ENCODE measurements at places on chromosomes 7 and 10.

DNA sequence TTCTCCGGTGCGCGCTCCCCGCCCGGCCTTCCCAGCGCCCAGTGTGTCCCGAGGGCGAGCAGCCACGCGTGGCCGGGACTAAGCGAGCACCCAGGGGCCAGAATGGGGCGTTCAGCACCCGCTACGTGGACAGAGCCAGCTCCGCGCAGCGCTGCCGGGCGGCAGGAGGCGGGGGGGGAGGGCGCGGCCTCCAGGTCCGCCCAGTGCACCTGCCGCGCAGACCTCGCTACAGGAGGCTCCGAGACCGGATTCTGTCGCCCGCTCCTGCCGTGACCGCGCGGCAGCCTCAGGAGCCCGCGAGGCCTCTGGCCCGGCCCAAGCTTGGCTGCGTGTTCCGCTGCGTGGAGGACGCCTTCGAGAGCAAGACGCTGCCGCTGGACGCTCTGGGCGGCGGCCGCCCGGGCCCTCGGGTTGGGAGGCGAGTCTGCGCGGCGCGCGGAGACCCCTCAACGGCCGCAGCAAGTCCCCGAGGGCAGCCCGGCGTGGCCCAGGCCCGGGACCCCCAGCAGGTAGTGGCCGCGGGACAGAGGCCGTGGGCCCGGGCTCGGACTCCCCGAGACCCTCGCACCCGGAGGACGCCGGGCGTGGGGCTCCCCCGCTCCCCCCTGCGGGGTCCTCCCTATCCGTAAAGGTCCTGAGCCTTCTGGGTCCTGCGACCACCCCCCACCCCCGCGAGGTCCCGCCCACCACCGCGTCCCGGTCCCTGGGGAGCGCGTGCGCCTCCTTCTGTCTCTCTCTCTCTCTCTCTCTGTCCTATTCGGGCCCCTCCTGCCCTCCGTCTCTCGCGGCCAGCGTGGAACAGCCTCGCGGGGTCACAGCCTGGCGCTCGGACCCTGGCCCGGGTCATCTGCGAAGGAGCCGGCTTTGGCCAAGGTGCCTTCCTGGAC, 904 bp upstream of the DPYSL4 start:
- DNase-seq = peak; percentile 19

DNA sequence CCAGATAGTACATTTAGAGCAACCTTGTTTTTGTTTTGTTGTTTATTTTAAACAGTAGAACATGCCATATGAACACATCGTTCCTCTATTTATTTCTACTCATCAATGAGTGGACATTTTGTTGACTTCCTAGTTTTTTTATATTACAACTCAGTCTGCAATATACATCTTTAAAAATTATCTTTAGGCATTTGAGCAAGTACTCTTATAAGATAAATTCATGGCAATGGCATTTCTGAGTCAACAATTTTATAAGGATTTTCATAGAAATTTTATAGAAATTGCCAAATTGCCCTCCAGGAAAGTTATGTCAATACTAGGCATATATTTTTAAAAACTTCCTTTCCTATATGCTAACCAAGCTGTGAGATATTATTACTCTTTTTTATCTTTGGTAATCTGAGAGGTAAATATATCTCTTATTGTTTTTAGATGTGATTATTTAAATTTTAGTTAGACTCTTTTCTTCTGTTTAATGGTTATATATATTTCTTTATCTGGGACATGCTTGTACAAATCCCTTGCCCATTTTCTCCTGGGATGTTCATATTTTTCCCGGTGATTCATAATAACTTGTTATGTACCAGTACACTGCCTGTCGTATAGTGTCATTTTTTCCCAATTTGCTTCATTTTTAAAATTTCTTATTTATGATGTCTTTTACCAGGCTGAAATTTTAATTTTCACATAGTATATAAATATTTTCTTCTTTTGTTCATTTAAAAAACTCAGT, 50.5 kb downstream of the FZD1 start:
- DNase-seq = no peak

GRCh38 chr10:102648889-102649796, 4.9 kb downstream of the TRIM8 start:
- no peak for DNase-seq

DNA sequence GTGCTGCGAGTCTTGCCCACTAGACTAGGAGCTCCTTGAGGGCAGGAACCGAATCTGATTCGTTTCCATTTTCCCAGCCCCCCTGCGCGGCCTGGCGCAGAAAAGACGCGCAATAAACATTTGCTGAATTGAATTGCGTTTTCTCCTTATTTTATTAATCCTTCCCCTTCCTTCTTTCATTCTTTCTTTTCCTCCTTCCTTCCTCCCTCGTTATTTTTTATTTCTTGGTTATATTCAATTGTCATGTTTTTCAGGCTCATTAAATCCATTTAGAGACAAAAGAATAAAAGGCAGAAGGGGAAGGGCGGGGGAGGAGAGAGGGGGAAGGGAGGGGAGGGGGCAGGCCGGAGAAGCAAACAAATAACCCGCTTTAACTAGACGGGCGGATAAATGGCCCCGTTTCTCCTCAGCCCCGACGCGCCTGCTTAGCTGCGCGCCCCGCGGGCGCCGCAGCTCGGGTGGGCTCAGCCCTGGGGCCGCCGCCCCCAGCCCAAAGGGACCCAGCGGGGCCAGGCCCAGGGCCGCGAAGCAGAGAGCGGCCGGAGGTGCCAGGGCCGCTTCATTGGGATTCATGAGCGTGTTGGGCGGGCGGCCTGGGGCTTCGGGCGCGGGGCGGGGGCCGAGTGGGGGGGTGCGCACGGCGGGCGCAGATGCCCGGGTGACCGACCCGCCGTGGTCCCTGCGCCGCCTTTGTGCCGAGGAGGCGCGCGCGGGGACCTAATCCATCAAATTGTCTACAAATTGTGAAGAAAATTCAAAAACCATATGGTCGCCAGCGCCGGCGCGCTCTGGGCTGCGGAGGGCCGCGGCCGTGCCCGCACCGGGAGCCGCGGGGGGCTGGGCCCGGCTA, 5.0 kb downstream of the LBX1 start:
- no peak for DNase-seq

- DNase-seq = no peak
Observed at GRCh38 chr10:111493024-111493625, 416.3 kb downstream of the ADRA2A start.

GRCh38 chr10:51124852-51125251, 50.6 kb downstream of the PRKG1 start:
- DNase-seq = no peak
